ENCODE measurements at places on chromosomes 2 and 18.

DNA sequence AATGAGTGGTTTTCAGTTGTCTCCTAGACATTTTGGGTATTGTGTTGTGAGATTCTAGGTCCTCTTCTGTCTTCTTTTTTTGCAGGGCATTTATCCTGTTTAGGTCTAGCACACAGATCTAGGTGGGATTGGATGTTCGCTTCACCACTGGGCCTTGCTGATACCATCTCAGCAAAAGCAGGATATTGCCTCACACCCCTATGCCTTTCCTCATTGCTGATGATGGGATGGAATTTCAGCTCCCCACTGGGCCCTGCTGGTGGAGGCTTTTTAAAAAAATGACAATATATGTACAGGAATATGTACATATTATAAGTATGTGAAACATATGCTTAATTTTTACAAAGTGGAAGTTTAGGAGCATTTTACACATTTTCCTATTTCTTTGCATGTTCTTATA, 5.4 kb upstream of the TOGARAM2 start:
- DNase-seq, result no peak

GRCh38 chr2:33494155-33494779, 17.8 kb downstream of the RASGRP3 start:
- DNase-seq, result no peak

DNA sequence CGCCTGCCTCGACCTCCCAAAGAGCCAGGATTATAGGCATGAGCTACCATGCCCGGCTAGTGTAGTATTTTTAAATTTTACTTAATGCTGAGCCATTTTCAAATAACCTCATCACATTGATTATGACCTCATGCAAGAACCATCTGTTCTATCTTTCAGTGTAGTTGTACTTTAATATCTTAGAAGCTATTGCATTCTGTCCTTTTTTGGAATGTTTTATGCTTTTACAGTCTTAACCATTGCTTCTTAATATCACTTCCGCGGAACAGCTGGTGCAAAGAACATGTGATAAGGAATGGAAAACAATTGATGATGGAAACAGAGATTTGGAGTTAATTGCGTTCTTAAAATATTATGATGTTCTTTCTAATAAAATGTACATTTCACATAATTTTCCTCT, 2.7 kb downstream of the GEN1 start:
- DNase-seq, result no peak

GRCh38 chr2:225288986-225289385, 110.5 kb upstream of the NYAP2 start:
- no peak for DNase-seq

DNA sequence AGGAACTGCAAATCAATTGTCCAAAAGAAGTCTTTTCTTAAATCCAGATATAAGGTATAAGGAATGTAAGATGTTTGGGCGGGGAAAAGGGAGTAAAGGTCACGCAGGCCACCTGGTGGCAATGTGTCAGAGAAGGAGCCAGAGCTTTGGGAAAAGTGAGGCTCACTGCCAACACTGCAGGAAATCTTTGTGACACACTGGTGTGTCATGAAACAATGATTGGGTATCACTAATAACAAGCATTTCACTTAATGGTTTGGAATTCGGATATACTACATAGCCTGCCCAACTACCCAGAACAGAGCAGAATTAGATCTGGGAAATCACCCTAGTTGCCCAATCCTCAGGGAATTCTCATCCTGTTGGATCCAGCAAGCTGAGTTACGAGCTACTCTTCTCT, 61.0 kb downstream of the RBMS1 start:
- DNase-seq, result no peak

DNA sequence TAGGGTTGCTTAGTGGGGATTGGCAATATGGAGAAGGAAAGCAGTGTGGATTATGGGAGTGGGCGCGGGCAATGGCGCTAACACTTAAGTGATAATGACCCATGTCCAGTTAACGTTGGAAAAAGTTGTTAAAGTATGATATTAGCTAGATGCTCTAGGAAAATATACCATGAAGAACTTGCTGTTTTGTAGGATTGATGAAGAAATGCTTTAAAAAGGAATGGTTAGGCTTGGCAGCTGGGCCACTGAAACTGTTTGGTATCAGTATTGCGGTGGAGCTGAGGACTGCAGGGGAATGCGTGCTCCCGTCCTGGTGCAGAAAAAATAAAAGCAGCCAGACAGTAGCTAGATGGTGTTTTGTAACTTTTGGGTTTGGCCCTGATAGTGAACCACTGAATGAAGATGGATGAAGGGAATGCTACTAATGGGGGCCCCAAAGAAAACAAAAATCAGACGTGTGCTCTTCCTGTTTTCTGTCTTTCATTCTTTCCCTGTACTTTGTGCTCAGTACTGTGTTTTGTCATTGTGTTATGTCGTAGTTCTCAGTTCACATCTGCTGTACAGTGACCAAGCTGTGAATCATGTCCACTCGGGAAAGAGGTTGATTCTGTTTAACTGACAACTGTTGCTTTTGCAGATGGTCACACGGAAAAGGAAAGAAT, 999 bp downstream of the INSIG2 start:
- DNase-seq, result no peak

- DNase-seq, result no peak
Observed at GRCh38 chr18:61742565-61743429, 150.0 kb downstream of the RNF152 start.

GRCh38 chr18:32271672-32272208, 81.9 kb downstream of the MEP1B start:
- DNase-seq, result no peak

- DNase-seq, result no peak
Observed at GRCh38 chr2:222722327-222722946, 51.0 kb downstream of the MOGAT1 start.

DNA sequence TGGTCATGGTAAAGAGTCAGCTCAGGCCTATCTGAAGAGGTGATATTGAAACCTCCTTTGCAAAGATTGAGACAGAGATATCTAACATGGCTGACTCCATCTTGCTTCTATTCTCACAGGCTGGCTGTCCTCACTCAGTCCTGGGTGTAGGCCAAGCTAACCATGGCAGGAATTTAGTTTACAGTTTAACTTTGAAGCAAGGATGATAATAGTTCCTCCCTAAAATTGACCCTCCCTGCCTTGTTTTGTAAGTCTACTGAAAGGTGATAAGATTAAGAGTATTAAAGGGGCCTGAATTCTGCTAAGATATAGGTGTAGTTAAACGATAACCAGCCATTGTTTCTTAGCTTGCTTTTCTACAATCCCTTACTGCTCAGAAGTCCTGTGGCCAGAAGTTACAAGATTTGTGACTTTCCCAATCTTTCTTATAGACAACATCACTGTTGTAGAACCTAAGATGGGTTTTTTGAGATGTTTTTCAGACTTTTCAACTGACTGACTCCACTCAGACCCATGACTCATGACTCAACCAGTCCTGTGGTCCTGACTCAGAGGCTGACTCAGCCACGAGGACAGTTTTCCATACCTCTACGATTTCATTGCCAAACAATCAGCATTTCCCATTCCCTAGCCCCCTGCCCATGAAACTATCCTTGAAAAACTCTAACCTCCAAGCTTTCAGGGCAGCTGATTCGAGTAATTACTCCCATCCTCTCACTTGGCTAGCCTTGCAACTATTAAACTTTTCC, 195.7 kb upstream of the SESTD1 start:
- no peak for DNase-seq

GRCh38 chr2:98579926-98580325, 28.4 kb downstream of the COA5 start:
- no peak for DNase-seq

DNA sequence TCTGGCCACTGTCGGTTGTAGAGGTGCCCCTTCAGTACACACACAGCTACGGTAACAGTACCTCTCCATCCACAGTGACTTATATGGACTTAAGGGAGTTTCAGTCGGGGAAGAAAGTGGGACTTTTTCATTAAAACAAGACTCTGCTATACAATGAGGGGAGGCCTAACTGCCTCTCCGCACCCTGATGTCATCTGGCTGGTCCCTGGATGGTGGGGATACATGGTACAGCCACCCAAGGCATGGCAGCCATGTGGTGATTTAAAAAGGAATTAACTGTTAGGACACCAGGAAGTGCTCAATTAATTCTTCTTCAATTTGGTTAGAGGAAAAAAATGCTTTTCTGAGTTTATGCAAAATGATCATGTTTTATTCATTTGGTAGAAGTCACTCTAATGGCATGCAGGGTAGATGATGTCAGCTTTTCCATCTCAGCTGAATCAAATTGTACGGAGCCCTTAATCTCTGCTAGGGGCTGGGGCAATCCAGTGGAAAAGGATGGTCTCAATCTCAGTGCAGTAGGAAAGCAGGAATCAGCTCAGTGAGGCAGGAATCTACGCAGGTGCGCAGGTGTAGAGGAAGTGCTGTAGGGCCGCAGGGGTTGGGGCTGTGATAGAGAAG, 243.9 kb downstream of the PRKCE start:
- DNase-seq, result no peak

DNA sequence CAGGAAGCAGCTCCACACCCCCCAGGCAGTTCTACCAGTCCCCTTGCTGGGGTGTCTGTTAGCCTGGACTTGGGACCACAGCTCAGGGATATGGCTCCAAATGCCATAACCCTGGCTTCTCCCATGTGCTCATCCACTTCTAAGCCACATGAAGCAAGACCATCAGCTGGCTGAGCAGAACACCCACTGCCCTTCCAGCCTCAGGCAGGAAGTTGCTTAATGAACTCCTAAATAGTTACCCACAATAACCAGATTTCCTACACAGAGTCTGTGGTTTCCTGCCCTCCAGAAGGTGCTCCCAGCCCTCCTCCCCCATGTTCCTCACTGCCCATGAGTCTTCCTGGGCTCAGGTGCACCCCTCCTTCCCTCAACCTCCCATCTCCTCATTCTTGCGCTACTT, 98.3 kb upstream of the EPC2 start:
- DNase-seq, result no peak

- no peak for DNase-seq
Observed at GRCh38 chr2:128215897-128216642, 102.6 kb downstream of the HS6ST1 start.

DNA sequence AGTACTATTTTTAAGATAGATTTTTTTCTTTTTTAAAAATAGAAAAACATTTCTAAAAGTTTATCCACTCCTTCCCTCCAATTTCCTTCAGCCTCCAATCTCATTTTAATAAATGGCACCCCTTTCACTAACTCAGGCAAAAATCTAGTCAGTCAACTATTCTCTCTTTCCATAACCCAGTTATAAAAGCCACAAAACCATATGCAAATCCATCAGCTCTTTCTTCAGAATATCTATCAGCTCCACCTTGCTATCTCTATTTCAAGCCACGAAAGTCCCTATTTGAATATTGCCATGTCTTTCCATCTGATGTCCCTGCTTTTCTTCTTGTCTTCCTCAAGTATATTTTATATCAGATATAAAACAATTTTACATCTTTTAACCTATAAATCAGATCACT, 397.1 kb downstream of the ERBB4 start:
- no peak for DNase-seq

DNA sequence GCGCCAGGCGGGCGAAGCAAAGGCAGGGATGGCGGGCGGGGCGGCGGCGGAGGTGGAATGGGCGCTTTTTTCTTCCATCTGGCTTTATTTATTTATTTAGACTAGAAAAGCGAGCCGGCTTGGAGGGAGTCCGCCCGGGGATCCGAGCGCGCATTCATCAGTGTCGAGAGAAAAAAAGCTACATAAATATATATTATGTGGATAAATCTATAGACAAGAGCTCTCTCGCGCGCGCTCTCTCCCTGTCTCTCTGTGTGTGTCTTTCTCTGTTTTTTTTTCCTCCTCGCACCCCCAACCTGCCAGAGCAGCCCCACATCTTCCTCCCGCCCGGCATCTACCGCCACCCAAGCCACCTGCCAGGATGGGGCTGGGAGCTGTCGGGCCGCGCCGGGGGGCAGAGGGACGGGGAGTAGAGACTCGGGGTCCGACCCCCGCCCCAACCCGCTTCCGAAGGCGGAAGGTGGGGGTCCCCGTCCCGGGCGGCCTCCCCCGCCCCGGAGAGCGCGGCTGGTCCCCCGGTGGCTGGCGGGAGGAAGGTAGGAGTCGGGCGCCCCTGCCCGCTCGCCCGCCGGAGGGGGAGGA, 972 bp upstream of the CELF4 start:
- DNase-seq, result no peak

All from stimulated activated CD4-positive, alpha-beta T cell treated with anti-CD3 and anti-CD28 coated beads, Interleukin-1b, Interleukin-23, amount 100 ng/mL, for 1 hour (primary cell).